ENCODE measurements at places on chromosomes 3 and 15.

DNA sequence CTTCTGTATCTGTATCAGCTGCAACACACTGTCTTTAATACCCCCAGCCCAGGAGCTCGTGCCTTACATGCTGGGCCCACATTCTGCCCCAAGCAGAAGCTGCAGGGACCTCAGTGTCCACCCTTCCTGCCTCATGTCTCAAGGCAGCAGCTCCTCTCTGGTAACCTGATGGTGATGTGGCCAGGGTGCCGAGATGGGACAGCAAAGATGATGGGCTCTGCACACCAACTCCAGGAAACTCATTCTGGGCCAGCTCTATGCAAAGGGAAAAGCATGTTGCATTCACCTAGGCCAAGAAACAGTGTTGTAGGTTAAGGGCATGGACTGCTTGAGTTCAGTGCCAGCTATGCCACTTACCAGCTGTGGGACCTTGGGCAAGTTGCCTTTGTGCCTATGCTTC lies 79.5 kb upstream of the PRR23C start:
- no peak for DNase-seq

DNA sequence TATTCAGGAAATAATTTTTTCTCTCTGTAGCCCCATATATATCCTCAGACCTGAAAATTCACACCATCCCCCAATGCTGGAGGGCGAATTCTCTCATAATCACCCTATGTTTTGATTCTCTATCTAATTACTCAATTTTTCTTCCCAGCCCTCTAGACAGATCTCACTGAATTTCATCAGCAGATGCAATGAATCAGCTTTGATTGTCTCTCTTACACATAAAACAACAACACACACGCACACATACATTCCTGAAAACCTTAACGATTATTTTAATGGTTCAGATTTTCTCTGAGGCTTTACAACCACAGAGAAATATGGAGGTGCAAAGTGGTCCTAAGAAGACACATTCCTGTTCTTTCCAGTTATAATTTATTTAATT lies 11.1 kb downstream of the RBMS3 start:
- DNase-seq = no peak

DNA sequence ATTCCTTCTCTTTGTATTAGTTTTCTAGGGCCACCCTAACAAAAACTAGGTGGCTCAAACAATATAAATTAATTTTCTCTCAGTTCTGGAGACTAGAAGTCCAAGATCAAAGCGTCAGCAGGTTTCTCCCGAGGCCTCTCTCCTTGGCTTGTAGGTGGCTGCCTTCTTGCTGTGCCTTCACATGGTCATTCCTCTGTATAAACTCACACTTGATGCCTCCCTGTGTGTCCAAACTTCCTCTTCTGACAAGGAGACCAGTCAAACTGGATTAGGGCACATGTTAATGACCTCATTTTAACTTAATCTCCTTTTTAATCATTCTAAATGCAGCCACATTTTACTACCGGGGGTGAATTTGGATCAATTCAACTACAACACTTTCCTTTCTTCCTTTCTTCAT lies 691.1 kb downstream of the DIPK2A start:
- no peak for DNase-seq

GRCh38 chr3:68060191-68060590 lies 405.8 kb upstream of the SUCLG2 start:
- no peak for DNase-seq

GRCh38 chr3:169118666-169119370 lies 544.7 kb downstream of the MECOM start:
- no peak for DNase-seq

Measured in cerebellar cortex (tissue), 1 donor.